ENCODE measurements at places on chromosomes 16 and 17.

DNA sequence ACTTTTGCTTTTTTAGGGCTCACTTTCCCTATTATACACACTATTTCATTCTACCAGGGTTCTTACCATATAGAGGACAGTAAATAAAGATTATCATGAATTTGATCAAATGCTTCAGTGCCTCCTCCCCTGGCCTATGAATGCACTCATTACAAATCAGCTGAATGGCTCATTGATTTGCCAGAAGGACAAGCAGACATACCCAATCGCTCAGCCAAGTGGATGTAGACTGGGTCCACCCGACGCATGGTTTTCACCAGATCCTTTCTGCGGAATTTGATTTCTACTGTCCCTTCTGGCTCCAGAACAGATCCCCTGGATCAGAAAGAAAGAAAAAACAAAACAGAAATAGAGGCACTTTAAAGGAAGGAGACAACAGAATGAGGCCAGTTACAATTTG is 162.6 kb downstream of the AATF start:
- no peak for DNase-seq

GRCh38 chr17:75721463-75722011 is 278 bp downstream of the ITGB4 start:
- DNase-seq = no peak

GRCh38 chr17:10987786-10988185 is 149.9 kb upstream of the PIRT start:
- no peak for DNase-seq

GRCh38 chr17:21034340-21035235 is 8.2 kb downstream of the USP22 start:
- DNase-seq = no peak

DNA sequence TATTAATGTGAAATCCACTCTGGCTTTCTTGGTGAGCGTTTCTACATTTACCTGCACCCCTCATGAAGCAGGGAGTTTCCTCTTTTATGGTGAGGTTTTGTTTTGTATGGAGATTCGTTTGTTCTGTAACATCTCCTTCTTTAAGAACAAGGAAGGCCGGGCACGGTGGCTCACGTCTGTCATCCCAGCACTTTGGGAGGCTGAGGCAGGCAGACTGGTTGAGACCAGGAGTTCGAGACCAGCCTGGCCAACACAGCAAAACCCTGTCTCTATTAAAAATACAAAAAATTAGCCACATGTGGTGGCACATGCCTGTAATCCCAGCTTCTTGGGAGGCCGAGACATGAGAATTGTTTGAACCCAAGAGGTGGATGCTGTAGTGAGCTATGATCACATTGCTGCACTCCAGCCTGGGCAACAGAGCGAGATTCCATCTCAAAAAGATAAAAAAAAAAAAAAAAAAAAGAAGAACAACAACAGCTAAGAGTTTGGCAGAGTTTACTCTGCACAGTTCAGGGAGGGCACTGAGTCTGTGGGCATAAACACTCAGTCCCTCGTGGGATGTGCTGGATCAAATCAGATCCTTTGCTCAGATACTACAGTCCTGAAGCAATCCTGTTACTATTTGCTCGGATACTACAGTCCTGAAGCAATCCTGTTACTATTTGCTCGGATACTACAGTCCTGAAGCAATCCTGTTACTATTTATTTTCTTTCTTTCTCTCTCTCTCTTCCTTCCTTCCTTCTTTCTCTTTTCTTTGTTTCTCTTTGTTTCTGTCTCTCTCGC is 28.9 kb downstream of the ADCY9 start:
- DNase-seq = no peak

DNA sequence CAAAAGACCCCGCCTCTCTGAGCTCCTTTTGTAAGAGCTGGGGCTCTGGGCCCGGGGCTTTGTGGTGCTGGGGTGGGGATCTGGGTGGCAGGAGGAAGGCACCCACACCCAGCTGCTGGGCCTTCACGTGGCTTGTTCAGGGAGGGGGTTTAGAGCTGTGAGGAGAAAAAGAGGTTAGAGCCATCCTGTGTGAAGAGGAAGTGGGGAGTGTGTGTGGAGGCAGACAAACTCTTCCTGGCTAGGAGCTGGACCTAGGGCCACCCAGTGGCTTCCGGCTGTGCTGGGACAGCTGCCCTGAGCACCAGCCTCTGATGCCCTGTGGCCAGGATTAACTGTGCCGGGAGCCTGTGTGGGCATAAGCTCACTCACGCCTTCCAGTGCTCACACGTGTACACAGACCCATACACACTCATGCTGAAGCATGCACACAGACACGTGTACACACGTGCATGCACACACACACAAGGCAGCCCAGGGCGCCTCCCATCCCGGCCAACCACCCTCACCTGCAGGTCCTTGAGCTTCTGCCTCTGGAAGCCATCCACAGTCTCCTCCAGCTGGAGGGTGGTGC is 7.4 kb downstream of the CIBAR2 start:
- DNase-seq = no peak

DNA sequence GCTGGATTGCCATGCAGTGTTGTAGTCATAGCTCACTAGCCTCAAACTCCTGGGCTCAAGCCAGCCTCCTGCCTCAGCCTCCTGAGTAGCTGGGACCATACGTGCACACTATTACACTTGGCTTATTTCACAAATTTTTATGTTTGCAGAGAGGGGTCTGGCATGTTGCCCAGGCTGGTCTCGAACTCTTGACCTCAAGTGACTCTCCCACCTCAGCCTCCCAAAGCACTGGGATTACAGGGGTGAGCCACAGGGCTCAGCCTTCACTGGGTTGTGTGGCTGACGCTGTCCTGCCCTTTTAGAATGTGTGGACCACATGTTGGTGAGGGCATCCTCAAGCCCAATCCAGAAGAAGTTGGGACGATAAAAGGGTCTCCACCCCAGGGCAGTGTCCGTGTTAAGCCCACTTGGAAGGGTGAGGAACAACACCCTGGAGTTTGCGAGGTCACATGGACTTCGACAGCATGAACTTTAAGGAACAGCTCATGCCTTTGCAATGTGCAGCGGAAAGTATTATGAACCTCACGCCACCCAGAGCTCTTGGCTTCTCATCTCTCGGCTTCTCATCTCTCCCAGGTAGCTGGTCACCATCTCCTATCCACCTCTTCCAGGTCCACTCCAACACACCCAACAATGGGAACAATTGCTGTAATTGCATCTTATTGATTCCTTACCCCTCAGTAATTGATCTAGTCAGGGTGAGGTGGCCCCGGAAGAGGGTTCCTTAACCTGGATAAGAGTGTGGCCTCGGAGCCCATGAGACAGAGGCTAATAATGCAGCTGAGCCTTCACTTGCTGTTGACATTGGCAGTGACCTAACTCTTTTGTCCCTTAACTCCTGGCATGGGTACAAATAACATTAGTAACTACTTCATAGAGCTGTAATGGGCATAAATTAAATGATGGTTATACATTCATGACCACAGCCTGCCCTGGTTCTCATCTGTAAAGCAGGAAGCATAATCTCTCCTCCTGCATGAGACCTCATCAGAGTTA is 6.7 kb downstream of the FOXL1 start:
- DNase-seq = no peak

- peak; percentile 30 for DNase-seq
Measured at GRCh38 chr16:86517652-86518258, 7.4 kb downstream of the FOXF1 start.

GRCh38 chr17:17064322-17064721 is 22.1 kb downstream of the MPRIP start:
- DNase-seq = no peak

DNA sequence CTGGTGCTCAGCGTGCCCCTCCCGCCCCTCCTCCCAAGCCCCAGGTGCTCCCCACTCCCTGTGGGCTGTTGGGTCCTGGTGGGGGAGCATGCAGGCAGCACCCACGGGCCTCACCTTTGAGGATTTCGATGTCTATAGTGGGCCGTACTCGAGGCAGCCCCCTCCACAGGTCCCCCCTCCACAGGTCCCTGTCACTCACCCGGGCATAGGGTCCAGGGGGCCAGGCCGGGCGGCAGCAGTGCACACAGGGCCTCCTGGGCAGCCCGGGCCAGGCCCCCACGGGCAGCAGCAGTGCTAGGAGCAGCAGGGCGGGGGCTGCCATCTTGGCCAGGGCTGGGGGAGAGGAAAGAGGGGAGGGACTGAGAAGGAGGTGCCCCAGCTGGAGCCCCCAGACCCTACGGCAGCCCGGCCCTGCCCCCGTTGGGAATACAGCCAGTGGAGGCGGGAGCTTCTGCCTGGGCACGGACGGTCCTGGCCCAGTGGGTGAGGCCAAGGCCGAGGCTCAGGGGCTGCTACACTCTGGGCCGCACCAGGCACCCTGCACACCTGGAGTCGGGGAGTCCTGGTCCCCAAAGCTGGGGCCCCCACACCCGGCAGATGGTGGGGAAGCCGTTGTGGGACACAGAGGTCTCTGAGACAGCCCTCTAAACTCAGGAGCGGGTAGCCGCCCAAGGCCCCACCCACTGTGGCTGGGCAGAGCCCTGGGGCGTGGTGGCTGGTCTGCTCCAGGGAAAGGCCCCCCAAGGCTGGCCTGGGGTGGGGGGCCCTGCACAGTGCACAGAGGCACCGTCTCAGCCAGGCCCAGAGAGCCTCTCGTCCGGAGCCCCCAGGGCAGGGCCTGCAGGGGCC is 1.2 kb downstream of the C1QTNF8 start:
- DNase-seq = no peak

DNA sequence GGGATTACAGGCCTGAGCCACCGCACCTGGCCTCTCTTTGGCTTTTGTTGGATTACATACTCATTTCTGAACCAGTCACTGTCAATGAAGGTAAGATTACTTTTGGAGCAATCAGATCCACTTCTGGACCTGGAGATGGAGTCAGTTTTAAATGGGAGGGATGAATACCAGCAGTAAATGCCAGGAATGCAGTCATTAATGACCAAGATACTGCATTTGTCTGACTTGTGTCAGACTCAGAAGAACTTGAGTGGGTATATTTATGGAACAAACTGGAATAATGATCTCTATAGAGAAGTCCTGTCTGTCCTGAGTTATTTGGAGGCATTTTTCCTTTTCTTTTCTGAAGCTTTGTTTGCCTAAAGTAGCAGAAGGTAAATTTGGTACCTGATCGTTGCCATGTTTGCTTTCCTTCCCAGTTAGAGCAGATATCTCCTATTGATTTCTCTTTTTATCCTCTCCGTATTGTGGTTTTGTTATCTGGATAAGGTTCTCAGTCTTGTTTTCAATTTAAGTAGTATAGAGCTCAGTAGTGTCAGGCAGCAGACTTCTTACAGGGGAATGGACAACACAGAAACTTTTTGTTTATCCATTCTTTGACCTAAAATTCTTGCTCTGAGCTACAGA is 10.7 kb downstream of the NLK start:
- DNase-seq = no peak

- DNase-seq = no peak
Measured at GRCh38 chr17:47879028-47879585, 16.9 kb upstream of the SP2 start.

GRCh38 chr17:55446581-55447205 is 25.1 kb upstream of the MMD start:
- DNase-seq = no peak

- no peak for DNase-seq
Measured at GRCh38 chr17:17108451-17109049, 66.3 kb downstream of the MPRIP start.

DNA sequence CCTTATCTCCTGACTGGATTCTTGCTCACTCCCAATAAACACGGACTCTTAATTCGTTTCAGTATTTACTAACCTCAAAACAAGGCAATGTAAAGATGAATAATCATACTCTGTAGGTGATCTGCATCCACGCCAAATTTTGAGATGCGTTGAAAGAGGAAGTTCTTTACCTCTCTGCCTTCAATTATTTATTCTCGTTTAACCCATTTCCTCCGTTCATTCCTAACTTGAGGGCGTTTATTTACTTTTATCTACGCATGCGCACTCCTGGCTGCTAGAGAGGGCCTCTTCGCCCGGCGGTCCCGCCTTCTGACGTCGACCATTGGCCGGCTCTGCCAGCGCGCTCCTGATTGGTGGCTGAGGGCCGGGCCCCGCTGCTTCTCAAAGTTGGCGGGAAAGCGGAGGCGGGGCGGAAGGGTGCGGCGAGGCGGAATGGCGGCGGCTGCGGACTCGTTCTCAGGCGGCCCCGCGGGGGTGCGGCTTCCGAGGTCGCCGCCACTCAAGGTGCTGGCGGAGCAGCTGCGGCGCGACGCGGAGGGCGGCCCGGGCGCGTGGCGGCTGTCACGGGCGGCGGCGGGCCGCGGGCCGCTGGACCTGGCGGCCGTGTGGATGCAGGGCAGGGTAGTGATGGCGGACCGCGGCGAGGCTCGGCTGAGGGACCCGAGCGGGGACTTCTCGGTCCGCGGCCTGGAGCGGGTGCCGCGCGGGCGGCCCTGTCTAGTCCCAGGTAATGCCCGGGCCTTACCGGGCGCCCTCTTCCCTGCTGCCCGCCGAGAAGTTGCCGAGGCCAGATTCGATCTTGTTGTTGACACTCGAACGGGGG is at the start of gene RMI2:
Gene RMI2, plus strand, starts transcription at position 420 of the 823 bp plus-strand sequence. Its CDS starts 13 bp downstream, at position 433.
- DNase-seq = peak; percentile 98

GRCh38 chr17:83109793-83110645 is 30.6 kb downstream of the METRNL start:
- DNase-seq = no peak

All from stimulated activated CD4-positive, alpha-beta T cell treated with anti-CD3 and anti-CD28 coated beads, Interleukin-2, amount 100 ng/mL, for 24 hours (primary cell).